ENCODE measurements at places on chromosomes 12 and 14.
A peak's percentile ranks its signal among the peaks of the same experiment; 100 is the strongest.

- no peak for DNase-seq
Observed at GRCh38 chr14:76473481-76474263, 97.7 kb downstream of the ESRRB start.

DNA sequence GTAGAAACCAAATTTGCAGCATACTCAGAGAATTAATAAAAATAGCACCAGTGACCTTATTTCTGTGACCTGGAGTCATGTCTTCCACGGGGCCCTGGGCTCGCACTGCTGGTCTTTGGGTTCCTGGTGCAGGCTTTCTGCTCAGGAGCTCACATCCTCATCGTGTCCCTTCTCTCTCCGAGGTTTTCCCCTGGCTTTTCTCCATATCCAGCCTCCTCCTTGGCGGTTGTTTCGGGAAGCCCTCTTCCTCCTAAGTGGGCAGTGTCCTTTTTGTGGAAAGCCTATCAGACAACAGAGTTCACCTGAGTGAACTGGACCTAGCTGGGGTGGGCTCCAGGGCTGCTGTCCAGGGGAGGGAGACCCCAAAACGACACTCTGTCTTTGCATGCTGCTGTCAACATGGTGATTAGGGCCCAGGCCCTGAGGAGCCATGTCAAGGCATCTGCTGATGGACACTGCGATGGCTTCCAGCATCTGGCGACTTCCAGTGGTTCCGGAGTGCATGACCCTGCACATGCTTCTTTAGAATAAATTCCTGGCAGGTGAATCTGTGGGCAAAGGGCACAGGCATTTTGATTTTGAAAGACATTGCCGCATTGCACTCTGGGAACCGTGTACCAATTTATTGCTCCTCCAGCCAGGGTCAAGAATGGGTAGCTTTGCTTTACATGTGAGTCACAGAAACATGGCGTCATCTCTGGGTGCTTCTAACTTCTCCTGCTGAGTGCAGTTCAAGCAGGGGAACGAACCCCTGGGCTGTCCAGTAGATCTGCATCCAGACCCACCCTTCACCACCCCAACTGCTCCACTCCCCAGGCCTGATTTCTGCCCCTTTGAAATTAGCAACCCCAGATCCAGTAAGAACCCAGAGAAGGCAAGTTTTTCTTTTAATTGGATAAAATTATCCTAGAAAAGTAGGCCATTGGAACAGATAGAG is 136.8 kb downstream of the ADGRD1 start:
- no peak for DNase-seq

GRCh38 chr12:48263617-48264016 is 60.5 kb upstream of the OR10AD1 start:
- peak; percentile 19 for DNase-seq

GRCh38 chr12:66708704-66709456 is 30.0 kb upstream of the GRIP1 start:
- DNase-seq: peak; percentile 35

DNA sequence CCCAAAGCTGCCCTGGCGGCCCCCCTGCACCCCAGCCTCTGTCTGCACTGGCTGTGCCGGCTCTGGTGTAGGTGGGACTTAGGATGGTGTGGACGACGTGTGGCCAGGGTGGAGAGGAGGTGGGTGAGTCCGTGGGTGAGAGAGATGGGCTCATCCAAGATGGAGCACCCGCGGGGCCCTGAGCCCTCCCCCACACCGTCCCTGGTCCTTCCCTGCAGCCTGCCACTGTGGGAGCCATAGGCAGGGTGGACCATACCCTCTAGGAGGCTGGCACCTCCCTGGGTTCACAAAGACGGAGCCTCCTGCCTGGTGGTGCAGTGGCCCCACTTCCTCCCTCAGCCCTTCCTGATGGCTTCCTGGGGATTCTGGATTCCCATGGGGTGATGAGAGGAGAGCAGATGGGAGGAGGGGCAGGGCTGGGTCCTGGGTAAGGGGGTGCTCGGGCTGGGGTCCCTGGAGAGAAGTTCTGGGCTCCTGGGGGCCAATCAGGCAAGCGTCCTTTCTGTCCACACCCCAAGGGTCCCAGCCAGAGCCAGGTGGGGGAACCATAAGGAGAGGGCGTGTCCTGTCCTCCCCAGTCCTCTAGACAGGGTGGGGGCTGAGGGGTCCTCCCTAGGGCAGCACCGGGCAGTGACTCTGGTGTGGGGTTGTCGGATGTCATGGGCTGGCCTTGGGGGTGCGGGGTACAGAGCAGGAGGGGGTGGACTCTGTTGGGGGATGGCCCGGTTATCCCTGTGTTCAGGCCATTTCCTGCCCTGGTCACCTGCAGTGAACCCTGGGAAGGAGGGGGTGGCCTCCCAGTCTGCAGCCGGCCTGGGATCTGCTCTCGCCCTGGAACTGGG is 384.8 kb downstream of the TMEM121 start:
- no peak for DNase-seq

DNA sequence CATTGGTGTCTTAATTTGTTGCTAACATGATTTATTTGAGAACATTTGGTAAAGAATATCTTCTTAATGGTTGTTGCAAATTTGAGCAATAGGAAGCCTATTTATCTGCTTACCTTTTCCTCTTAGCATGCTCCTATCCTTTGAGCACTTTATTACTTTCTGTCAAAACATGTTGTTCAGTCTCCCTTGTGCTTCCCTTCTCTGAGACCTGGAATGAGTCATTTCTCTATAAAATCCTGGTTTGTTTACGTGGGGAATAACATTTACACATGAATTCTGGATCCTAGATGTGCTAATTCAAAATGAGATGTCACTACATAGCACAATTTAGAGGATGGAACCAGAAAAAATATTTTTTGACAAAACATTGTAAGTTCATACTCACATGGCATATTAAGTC is 844.0 kb upstream of the LRFN5 start:
- DNase-seq: no peak

- DNase-seq: no peak
Observed at GRCh38 chr14:60655119-60655897, 6.0 kb upstream of the SIX1 start.

DNA sequence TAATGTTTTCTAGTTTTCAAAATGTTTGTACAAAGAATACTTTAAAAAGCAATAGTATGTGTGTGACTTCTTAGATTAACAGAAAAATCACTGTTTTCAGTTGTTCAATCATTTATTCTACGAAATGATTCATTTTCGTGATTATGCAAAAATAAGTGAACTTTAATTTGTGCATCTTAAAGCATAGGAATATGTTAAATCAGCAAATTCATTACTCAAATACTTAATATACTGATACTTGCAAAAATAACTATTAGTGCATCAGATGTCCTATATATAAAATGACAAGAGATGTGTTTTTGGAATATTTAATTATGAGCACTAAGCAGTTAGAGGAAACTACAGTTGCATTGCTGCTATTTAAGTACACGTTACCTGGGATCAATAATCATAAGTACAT is 11.0 kb downstream of the SOX5 start:
- DNase-seq: no peak

DNA sequence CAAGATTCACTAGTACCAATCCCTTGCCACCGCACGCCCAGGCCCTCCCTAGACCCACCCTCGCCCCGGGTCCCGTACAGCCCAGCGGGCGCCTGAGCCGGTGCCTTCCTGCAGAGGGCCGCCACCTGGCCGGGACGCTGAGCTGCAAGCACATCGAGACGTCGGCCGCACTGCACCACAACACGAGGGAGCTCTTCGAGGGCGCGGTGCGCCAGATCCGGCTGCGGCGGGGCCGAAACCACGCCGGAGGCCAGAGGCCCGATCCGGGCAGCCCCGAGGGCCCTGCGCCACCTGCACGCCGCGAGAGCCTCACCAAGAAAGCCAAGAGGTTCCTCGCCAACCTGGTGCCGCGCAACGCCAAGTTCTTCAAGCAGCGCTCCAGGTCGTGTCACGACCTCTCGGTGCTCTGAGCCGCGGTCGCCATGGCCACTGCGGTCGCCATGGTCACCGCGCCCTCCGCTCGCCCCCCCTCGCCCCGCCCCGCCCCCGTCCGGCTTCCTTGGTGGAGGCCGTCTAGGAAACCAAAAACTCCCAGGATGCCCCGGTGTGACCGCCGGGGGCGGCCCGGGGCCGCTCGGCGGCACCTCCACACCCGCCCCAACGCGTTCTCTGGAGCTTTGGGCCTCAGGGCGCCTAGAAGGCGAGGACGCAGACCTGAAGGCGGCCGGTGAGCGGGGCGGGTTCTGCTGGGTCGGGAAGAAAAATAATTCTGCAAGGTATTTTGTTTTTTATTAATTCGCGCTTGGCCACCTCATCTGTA is 3.7 kb downstream of the REM2 start:
- DNase-seq: peak; percentile 87

DNA sequence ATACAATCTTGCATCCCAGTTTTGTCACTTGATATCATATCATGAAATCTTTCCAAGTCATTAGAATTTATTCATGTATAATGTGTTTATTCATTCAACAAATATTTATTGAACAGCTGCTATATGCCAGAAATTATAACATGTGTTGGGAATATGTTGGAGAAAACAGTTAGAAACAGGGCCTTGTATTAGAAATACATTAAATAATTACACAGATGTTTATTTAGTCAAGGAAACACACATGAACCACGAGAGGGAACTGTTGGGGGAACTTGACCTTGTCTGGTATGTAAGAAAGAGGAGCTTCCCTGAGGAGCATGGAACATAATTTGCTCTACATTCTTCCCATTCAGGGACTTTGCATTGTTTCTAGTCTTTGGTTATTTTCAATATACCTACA is 191.7 kb upstream of the FRMD6 start:
- DNase-seq: no peak

DNA sequence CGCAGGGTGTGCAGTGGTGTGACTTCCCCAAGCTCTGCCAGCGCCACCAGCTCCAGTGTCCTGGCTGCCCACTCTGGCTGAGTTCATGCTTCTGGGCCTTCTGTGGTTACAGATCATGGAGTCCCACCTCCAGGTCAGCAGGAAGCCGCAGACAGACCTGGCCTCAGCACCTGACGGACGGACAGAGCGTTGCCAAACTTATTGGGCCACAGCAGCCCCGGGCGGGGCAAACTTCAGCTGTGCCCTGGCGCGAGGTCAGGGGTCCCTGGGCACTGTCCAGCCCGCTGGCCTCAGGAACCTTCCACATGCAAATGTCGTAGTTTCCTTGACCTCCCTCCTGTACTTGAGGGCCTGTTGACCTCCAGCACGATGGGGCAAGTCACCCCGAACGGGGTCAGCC is 11.2 kb downstream of the GPR132 start:
- DNase-seq: no peak

GRCh38 chr12:110721570-110721969 is 21.1 kb downstream of the PPP1CC start:
- DNase-seq: no peak
